Gastroesophageal sphincter (tissue), 4 donors: ENCODE measurements at places on chromosomes 7 and 10.

DNA sequence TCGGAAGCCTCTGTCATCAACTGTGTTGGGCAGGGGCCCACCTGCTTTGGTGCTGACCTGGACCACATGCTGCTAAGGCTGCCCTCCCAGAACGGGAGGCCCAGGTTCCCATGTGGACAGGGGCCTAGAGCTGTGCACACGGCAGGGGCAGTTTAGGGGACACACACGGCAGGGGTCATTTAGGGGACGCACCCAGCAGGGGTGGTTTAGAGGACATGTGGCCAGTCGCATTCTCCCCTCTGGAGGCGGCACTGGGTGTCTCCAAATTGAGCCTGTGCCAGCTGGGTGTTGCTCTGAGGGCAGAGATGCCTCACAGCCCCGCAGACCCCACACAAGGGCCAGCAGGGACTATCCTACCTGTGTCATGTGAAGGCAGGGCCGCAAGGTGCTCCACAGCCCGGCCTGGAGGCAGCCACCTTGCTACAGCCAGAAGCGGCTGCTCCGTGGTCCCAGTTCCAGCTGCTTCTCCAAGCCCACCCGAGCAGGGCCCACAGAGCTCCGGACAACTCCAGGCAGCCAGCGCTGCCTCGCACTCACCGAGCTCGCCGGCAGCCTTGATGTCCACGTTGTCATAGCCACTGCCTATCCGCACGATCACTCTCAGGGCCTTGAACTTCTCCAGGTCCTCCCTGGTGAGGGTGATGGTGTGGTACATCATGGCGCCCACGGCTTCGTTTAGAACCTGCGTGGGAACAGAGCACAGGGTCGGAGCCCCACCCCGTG is 60.7 kb downstream of the ZRANB1 start:
- H3K4me1 ChIP-seq: peaks cover 5% of the 10 kb centered on the region
- H3K27me3 ChIP-seq: no peaks in the 10 kb centered on the region
- ATAC-seq: no peak
- no peak overlapping the region for H3K27ac ChIP-seq

DNA sequence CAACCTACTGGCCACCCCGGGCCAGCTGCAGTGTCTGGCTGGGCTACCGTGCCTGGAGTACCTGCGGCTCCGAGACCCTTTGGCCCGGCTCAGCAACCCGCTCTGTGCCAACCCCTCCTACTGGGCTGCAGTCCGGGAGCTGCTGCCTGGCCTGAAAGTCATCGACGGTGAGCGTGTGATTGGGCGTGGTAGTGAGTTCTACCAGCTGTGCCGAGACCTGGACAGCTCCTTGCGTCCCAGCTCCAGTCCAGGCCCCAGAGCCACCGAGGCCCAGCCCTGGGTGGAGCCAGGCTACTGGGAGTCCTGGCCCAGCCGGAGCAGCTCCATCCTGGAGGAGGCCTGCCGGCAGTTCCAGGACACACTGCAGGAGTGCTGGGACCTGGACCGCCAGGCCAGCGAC is 4.2 kb downstream of the RARRES2 start:
- H3K4me1 ChIP-seq: peaks cover 84% of the 10 kb centered on the region
- peaks cover 22% of the 10 kb centered on the region for H3K36me3 ChIP-seq
- no peak overlapping the region for H3K4me3 ChIP-seq
- peak overlapping the region; percentile 82 for H3K27ac ChIP-seq

GRCh38 chr7:101598422-101598985 is 30.6 kb downstream of the MYL10 start:
- no peaks in the 10 kb centered on the region for H3K27me3 ChIP-seq
- H3K4me1 ChIP-seq: no peaks in the 10 kb centered on the region
- no peak overlapping the region for H3K4me3 ChIP-seq

GRCh38 chr7:143408686-143409561 is at the start of gene EPHA1:
Gene EPHA1, minus strand, starts transcription at chr7:143408856. Its CDS starts 51 bp downstream, at chr7:143408805.
- H3K36me3 ChIP-seq: no peaks in the 10 kb centered on the region
- H3K27me3 ChIP-seq: peaks cover 12% of the 10 kb centered on the region
- no peaks in the 10 kb centered on the region for H3K4me1 ChIP-seq
- peak within 1 kb of the TSS; percentile 19 for H3K4me3 ChIP-seq
- no peak within 1 kb of the TSS for H3K27ac ChIP-seq

GRCh38 chr10:26157734-26158133 is 58.8 kb upstream of the GAD2 start:
- H3K4me3 ChIP-seq: no peak overlapping the region
- H3K36me3 ChIP-seq: no peaks in the 10 kb centered on the region
- H3K4me1 ChIP-seq: no peaks in the 10 kb centered on the region
- no peaks in the 10 kb centered on the region for H3K27me3 ChIP-seq

DNA sequence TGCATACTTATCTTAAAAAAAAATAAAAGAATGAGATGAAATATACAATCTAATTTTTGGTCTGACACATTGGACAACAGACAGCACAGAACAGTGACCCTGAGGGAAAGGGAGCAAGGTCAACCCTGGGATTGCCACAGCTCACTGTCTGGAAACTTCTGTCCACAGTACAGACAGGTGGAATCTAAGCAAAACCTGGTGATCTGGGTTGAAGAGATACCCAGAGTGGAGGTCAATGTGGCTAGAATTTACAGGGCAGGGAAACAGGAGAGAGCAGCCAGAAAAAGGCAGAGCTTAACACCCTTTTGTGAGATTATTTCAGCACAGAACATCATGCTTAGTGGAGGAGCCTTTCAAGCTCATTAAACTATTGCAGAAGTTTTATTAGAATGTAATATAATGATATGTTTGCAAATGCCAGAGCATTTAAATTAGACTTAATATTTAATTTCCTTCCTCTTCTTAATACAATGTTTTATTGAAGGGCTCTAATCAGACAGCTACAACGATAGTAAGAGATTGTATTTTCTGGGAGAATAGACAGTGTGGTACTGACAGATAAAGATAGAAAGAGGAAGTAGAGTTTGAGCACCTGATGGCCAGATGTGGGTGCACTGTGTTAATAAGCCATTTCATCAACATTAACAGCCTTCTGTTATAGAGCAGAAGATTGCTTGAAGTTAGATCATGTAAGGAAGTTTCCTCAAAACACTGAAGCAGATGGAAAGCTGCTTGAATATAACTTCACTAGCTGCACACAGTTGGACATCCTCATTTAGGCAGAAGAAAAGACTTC is 309.4 kb downstream of the HGF start:
- H3K36me3 ChIP-seq: no peaks in the 10 kb centered on the region
- H3K27ac ChIP-seq: no peak overlapping the region
- no peak overlapping the region for H3K4me3 ChIP-seq
- H3K4me1 ChIP-seq: no peaks in the 10 kb centered on the region

DNA sequence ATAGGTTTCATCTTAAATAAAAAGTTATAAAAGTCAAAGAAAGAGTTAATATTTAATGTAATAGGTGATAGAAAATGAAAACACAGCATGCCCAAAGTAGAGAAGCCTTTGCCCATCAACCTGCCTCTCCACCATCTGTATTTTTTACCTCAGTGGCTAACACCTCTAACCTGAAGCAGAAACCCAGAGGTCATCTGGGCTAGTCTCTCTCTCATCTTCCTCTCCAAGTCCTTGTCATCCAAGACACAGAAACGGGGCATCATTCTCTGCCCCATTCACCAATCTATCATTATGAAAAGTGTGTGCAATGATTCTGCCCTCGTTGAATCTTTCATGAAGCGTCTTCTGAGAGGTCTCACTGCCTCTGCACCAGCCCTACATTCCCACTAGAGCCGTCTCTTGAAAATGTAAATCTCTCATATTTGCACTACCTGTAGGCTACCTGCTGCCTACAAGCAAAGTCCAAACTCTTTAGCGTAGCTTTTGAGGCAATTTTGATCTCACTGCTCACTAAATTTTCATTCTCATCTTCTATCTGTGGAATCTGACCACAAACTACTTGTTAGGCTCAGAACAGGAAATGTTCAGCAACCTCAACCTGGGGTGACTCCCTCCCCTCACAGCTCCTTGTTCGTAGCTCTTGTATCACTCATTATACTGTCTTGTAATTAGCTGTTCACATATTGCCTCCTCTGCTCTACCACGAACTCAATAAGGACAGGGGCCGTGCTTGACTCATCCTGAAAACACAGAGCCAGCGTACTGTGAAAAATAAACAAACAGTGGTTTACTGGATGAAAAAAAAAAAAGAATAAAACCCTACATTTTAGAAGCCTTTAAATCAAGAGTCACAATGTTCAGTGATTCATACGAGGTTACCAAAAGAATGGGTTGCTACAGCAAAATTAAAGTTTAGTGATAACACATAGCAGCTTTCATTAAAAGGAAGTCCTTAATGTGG is 83.1 kb downstream of the CTNNA3 start:
- H3K4me1 ChIP-seq: no peaks in the 10 kb centered on the region
- H3K4me3 ChIP-seq: no peak overlapping the region
- no peak for ATAC-seq
- H3K27ac ChIP-seq: no peak overlapping the region
- no peaks in the 10 kb centered on the region for H3K36me3 ChIP-seq
- H3K27me3 ChIP-seq: no peaks in the 10 kb centered on the region

- no peak overlapping the region for H3K27ac ChIP-seq
- no peaks in the 10 kb centered on the region for H3K4me1 ChIP-seq
- no peak for ATAC-seq
- no peaks in the 10 kb centered on the region for H3K36me3 ChIP-seq
Observed at GRCh38 chr10:7856678-7857077, 38.4 kb downstream of the TAF3 start.

- H3K4me1 ChIP-seq: no peaks in the 10 kb centered on the region
- H3K27me3 ChIP-seq: no peaks in the 10 kb centered on the region
- no peak overlapping the region for H3K27ac ChIP-seq
- no peak overlapping the region for H3K4me3 ChIP-seq
Observed at GRCh38 chr7:37545619-37546534, 97.2 kb upstream of the ELMO1 start.

- no peak overlapping the region for H3K27ac ChIP-seq
- H3K4me1 ChIP-seq: no peaks in the 10 kb centered on the region
- no peaks in the 10 kb centered on the region for H3K36me3 ChIP-seq
- no peak overlapping the region for H3K4me3 ChIP-seq
- H3K27me3 ChIP-seq: no peaks in the 10 kb centered on the region
- ATAC-seq: peak; percentile 27
Observed at GRCh38 chr7:90766814-90767564, 170.9 kb downstream of the CDK14 start.

- H3K4me1 ChIP-seq: peaks cover 26% of the 10 kb centered on the region
- no peak overlapping the region for H3K27ac ChIP-seq
- ATAC-seq: no peak
- peaks cover 12% of the 10 kb centered on the region for H3K27me3 ChIP-seq
- no peaks in the 10 kb centered on the region for H3K36me3 ChIP-seq
Observed at GRCh38 chr7:64877714-64878610, 25.1 kb upstream of the ZNF273 start.

- H3K27me3 ChIP-seq: peaks cover 24% of the 10 kb centered on the region
- H3K36me3 ChIP-seq: no peaks in the 10 kb centered on the region
- ATAC-seq: no peak
- H3K27ac ChIP-seq: no peak overlapping the region
- H3K4me3 ChIP-seq: no peak overlapping the region
Observed at GRCh38 chr10:30686708-30687107, 57.2 kb upstream of the LYZL2 start.

- ATAC-seq: no peak
- H3K27me3 ChIP-seq: no peaks in the 10 kb centered on the region
- no peaks in the 10 kb centered on the region for H3K4me1 ChIP-seq
- H3K36me3 ChIP-seq: no peaks in the 10 kb centered on the region
Observed at GRCh38 chr7:45563941-45564461, 10.2 kb upstream of the ADCY1 start.

DNA sequence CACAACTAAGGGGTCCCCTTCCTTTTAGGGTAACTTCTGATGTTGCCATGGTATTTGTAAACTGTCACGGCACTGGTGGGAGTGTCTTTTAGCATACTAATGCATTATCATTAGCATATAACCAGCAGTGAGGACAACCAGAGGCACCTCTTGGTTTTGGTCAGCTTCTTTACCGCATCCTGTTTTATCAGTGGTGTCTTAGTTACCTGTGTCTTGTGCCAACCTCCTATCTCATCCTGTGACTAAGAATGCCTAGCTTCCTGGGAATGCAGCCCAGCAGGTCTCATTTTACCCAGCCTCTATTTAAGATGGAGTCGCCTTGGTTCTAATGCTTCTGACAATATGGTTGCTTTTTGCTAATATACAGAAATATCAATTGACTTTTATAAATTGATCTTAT is 54.9 kb downstream of the AHCYL2 start:
- no peak for ATAC-seq
- H3K4me3 ChIP-seq: no peak overlapping the region
- H3K4me1 ChIP-seq: no peaks in the 10 kb centered on the region
- no peak overlapping the region for H3K27ac ChIP-seq
- H3K27me3 ChIP-seq: no peaks in the 10 kb centered on the region

DNA sequence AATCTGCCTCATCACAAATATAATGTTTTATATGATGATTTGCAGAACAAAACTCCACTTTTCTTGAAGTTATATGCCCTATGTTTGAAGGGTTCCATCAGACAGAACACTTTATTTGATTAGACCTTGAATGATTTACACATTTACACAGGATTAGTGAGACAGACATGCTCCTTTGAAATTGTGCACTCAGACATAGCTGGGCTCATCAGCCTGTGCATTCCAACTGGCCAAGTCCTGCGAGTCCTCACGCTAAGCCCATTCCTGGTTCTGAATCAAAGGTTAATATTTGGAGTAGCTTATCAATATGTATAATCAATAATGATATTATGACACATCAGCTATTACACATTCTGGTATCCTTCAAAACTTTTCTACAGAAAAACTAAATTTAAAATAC is 173.6 kb downstream of the MBL2 start:
- no peaks in the 10 kb centered on the region for H3K36me3 ChIP-seq
- H3K4me3 ChIP-seq: no peak overlapping the region
- H3K4me1 ChIP-seq: no peaks in the 10 kb centered on the region
- no peak overlapping the region for H3K27ac ChIP-seq

GRCh38 chr7:75866489-75867389 is 12.1 kb upstream of the RHBDD2 start:
- no peaks in the 10 kb centered on the region for H3K36me3 ChIP-seq
- H3K4me1 ChIP-seq: peaks cover 10% of the 10 kb centered on the region
- ATAC-seq: peak; percentile 78
- H3K27me3 ChIP-seq: peaks cover 13% of the 10 kb centered on the region

DNA sequence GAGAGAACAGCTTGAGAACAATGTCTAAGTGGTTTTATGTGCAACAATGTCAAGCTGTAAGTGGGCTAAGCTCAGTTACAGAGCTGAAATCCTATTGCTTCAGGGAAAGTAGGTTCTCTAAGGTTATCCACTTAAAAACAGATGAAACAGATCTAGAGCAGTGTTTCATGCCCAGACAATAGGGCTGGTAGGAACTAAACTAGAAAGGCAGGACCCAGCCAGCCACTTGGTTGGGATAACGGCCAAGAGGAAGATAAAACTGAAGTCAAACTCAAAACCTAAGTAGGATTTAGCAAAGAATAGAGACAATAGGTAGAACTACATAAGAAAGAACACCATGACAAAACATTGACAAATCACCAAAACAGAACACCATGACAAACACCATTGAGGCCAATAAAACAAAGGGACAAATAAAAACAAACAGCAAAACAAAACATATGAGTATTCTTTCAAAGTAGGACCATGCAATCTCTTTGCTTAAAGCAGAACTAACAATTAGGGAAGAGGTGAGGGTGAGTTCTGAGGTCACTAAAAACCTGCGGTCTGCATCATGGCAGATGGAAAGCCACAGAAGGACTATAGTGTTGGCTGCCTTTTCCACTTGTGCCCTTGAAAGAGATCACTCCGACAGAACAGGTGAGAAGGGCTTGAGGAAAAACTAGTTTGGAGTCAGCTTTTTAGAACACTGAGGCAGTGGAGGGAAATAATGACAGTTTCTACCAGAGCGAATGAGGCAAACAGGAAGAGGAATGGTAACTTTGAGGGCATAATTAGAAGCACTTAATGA is 81.0 kb downstream of the HGF start:
- no peaks in the 10 kb centered on the region for H3K27me3 ChIP-seq
- H3K36me3 ChIP-seq: no peaks in the 10 kb centered on the region
- no peak for ATAC-seq
